Esophagus mucosa (tissue), 1 donor: ENCODE measurements at places on chromosomes 1 and 21.

- ATAC-seq: no peak
Observed at GRCh38 chr1:30889511-30889910, 19.0 kb downstream of the SDC3 start.

DNA sequence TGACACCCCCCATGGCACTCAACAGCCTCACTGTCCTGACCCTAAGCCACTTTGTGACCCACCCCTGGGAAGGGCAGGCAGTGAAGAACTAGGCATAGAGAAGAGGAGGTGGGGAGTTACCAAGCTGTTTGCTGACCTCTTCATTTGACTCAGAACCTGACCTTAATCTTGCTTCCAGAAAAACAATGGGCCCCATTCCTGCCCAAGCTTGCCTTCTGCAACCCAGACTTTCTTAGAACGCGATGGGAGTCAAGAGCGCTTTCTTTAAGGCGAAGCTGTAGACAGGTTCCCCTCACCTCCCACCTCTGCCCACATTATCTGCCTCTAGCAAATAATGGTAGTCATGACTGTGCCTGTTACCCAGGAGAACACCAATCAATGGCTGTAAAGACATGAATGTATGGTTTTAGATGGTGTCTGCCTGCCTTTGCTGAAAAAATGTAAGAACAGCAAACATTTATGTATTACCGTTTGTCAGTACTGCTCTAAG, 8.2 kb upstream of the CBR3 start:
- peak; percentile 50 for ATAC-seq

- ATAC-seq: no peak
Observed at GRCh38 chr1:25120281-25120680, 112.0 kb downstream of the SYF2 start.

DNA sequence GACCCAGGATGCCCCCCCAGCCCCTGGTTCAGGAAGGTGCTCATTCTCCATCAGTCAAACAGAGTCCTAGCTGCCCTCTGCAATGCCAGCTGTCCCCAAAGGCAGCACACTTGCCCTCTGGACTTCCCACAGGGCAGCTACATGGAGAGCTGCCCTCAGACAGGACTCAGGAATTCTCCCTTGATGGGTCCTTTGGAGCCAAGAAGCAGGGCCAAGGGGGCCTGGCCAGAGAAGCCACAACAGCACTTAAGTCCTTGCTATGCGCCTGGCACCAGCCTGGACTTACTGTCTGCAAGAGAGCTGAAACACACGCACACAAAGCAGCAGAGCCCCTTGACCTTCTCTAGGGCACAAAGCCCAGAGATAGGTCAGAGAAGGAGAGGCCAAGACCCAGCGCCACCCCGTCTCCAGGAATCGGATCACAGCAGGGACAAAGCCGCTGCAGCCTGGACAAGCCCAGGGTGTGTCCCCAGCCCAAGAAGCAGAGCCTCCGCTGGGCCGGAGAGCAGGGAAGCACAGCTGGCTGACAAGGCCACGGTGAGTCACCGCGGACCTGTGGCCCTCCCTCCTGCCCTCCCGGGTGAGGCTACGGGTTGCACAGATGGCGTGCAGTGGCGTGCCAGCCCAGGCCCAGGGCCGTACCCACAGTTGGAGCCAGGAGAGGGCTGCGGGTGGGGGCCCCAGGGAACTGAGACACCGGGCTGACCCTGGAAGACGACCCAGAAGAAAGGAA, 1.7 kb downstream of the WNT9A start:
- peak; percentile 89 for ATAC-seq

- no peak for ATAC-seq
Observed at GRCh38 chr21:41923631-41924367, 30.0 kb downstream of the C2CD2 start.

- ATAC-seq: peak; percentile 67
Observed at GRCh38 chr1:153447498-153448170, 12.8 kb downstream of the S100A7 start.

- no peak for ATAC-seq
Observed at GRCh38 chr1:78641558-78641957, 8.1 kb upstream of the IFI44 start.
